ENCODE measurements at places on chromosomes 4 and X.

GRCh38 chr4:17605236-17605635 is 9.2 kb upstream of the MED28 start:
- H3K4me1 ChIP-seq, result no peaks in the 10 kb centered on the region
- peaks cover 49% of the 10 kb centered on the region for H3K36me3 ChIP-seq
- H3K27me3 ChIP-seq, result no peaks in the 10 kb centered on the region
- H3K27ac ChIP-seq, result peak overlapping the region; percentile 74
- no peak overlapping the region for H3K4me3 ChIP-seq

DNA sequence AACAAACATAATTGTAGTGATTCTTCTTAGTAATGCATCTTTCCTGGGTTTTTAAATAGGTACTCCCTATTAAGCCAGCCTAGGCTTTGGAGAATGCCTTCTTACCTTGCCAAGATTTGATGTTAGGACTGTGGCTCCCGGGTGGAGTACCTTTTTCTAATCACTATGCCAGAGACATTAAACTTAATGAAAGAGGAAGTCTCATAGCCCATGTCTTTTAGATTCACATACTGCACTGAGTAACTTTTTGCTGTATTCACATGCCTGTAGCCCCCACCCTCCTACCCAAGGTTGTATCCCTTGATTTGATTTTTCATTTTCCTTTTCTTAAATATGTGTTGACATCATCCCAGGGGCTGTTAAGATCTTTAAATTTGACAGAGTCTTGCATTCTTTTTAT is 104.2 kb upstream of the TLR2 start:
- no peaks in the 10 kb centered on the region for H3K4me1 ChIP-seq
- peaks cover under 1% of the 10 kb centered on the region for H3K36me3 ChIP-seq
- DNase-seq, result no peak
- H3K27me3 ChIP-seq, result no peaks in the 10 kb centered on the region

DNA sequence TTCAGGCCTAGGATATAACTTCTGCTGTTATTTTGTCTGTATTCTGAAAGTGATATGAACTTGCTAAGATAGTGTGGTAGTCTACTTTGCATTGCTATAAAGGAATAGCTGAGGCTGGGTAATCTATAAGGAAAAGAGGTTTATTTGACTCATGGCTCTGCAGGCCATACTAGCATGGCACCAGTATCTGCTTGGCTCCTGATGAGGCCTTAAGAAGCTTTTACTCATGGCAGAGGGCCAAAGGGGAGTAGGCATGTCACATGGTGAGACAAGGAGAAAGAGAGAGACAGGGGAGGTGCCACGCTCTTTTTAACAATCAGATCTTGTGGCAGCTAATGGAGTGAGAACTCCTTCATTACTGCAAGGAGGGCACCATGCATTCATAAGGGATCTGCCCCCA is 247.3 kb downstream of the GPAT3 start:
- no peak for DNase-seq
- no peak overlapping the region for H3K27ac ChIP-seq
- H3K4me3 ChIP-seq, result no peak overlapping the region
- no peaks in the 10 kb centered on the region for H3K27me3 ChIP-seq

DNA sequence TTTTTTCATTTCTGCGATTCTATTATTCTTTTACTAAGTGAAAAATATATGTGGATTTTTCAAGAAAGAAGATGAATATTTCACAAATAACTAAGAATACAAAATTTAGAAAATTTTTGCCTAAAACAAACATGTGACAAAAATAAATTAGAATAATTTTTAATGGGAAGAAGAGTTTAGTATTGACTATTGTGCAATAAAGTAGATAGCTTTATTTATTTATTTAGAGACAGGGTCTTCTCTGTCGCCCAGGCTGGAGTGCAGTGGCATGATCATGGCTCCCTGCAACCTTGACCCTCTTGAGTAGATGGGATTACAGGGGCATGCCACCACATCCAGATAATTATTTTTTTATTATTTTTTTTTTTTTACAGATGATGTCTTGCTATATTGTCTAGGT is 95.3 kb upstream of the PAQR3 start:
- no peak for DNase-seq
- no peak overlapping the region for H3K27ac ChIP-seq
- H3K4me1 ChIP-seq, result no peaks in the 10 kb centered on the region
- peaks cover 11% of the 10 kb centered on the region for H3K27me3 ChIP-seq
- H3K4me3 ChIP-seq, result no peak overlapping the region
- no peaks in the 10 kb centered on the region for H3K36me3 ChIP-seq

DNA sequence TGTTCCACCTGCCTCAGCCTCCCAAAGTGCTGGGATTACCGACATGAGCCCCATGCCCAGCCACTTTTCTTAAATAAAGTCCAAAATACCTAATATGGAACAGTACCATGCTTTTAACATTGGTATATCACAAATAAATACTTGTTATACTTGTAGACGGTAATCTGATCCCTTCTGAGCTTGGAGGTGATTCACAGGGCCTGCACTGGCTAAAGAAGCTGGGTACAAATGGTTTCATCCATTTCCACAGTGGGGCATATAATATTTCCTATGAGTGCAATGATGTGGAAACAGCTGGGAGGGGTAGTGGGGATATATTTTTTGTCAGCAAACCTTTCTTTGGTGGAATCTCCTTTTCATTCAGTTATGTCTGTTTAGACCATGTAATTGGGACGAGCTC is 35.8 kb downstream of the PLK4 start:
- peaks cover 21% of the 10 kb centered on the region for H3K36me3 ChIP-seq
- no peak overlapping the region for H3K27ac ChIP-seq
- no peak overlapping the region for H3K4me3 ChIP-seq
- H3K4me1 ChIP-seq, result no peaks in the 10 kb centered on the region

- H3K4me3 ChIP-seq, result peak overlapping the region; percentile 77
- H3K36me3 ChIP-seq, result no peaks in the 10 kb centered on the region
- H3K27ac ChIP-seq, result no peak overlapping the region
Measured at GRCh38 chr4:133147286-133147821, 1.7 kb upstream of the PCDH10 start.

DNA sequence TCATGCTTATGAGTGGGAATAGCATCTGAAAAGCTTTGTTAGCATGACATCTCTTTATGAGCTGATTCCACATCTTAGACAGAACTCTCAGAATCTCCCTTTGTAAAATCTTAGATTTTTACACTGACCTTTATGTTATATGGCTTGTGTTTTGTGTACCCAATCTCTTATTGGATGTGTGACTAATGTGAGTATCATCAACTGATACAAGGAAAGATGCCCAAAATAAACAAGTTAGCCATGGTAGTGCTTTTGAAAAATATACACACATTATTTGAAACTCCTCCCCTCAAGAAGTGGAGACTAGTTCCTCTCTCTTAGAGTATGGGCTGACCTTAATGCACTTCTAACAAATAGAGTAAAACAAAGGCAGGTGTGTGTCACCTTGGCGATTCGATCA is 160.1 kb upstream of the NRK start:
- H3K36me3 ChIP-seq, result no peaks in the 10 kb centered on the region
- no peak overlapping the region for H3K27ac ChIP-seq
- no peak for DNase-seq

GRCh38 chrX:153214934-153215333 is 35.9 kb downstream of the MAGEA1 start:
- no peak overlapping the region for H3K27ac ChIP-seq
- no peaks in the 10 kb centered on the region for H3K4me1 ChIP-seq
- H3K36me3 ChIP-seq, result no peaks in the 10 kb centered on the region
- H3K27me3 ChIP-seq, result peaks cover 48% of the 10 kb centered on the region

GRCh38 chrX:3733043-3733430 is 19.6 kb upstream of the PRKX start:
- H3K27me3 ChIP-seq, result peaks cover 23% of the 10 kb centered on the region
- H3K36me3 ChIP-seq, result no peaks in the 10 kb centered on the region
- H3K27ac ChIP-seq, result no peak overlapping the region
- H3K4me3 ChIP-seq, result no peak overlapping the region

All from MCF 10A (cell line).